ENCODE measurements at places on chromosomes 1 and 21.

GRCh38 chr1:41792485-41792770 lies 126.3 kb downstream of the HIVEP3 start:
- DNase-seq: no peak

GRCh38 chr1:204599596-204599995 lies 83.4 kb downstream of the MDM4 start:
- DNase-seq: no peak

- DNase-seq: no peak
These were observed 27.2 kb downstream of the NUAK2 start for GRCh38 chr1:205294175-205294917.

DNA sequence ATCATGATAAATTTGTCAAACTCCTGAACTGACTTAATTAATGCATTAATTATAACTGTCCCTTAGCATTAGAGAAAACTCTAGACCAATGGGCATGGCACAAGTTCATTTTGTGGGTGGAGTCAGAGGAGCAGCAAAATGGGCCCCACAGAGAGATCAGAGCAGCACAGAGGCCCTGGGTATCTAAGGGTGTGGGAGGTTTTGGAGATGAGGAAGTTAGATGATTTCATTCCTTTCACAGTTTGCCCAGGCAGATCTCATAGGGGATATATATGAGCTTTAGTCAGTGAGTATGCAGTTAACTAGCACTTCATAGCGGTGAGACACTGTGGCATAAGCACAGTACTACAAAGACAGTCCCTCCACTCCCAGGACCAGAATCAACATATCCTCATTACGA lies 117.3 kb downstream of the MAB21L3 start:
- DNase-seq: no peak

DNA sequence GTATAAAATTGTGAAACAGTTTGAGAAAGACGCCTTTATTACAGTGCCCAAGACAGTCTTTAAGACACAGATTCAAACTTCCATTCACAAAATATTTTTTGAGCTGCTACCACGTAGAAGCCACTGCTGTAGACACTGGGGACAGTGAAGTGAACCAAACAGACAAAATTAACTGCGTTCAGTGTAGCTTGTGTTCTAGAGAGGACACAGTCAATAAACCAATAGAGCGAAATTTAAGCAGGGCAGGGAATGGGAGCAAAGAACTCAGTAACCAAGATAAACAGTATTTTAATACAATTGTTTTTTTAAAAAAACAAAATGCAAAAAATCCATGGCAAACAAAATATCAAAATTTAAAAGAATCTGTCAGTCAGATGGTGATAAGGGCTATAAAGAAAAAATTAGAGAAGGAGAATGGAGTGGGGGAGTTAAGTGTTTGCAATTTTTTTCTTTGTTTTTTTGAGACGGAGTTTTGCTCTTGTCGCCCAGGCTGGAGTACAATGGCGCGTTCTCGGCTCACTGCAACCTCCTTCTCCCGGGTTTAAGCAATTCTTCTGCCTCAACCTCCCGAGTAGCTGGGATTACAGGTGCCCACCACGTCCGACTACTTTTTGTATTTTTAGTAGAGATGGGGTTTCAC lies 719 bp upstream of the PARS2 start:
- no peak for DNase-seq

GRCh38 chr1:56922070-56922469 lies 43.7 kb downstream of the C8B start:
- DNase-seq: no peak

- no peak for DNase-seq
These were observed 341.0 kb upstream of the NEGR1 start for GRCh38 chr1:72623299-72623708.

DNA sequence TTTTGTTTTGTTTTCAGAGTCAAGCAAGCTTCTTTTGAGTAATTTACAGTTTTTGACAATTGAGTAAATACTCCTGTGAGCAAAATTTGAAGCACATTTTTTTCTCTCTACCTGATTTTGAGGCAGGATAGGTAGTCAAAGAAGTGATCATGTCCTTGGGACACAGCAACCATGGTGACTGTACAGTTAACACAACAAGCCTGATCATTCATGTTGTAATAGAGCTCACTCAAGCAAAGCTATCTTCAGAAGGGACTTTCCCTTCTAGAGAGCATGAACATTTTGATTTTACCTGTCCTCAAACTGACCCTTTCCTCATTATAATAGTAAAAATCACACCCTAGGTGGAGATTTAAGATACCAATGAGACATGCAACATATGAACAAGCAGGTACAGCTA lies 126.5 kb upstream of the KCNK1 start:
- DNase-seq: no peak

- DNase-seq: no peak
These were observed 226.5 kb downstream of the HMCN1 start for GRCh38 chr1:185960422-185961321.

DNA sequence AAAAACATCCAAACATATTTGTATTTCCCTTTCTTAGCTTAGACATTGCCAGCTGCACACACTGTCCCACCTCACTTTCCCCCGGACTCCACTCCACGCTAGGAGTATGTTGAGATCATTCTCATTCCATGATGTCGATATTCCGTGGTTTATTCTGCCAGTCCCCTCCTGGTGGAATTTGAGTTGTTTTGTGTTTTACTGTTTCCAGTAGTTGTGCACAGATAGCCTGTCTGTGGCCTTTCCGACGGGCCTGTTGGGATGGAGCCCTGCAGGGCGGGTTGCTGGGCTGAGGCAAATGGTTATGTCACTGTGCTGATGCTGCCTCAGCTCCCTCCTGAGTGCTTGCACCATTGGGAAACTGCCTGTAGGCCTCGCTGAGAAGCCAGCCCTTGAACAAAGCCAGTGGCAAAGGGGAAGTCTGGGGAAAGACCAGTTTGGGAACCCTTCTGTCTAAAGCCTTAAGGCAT lies 12.8 kb downstream of the TRAPPC10 start:
- no peak for DNase-seq

GRCh38 chr1:56073614-56074006 lies 505.8 kb downstream of the PLPP3 start:
- no peak for DNase-seq

DNA sequence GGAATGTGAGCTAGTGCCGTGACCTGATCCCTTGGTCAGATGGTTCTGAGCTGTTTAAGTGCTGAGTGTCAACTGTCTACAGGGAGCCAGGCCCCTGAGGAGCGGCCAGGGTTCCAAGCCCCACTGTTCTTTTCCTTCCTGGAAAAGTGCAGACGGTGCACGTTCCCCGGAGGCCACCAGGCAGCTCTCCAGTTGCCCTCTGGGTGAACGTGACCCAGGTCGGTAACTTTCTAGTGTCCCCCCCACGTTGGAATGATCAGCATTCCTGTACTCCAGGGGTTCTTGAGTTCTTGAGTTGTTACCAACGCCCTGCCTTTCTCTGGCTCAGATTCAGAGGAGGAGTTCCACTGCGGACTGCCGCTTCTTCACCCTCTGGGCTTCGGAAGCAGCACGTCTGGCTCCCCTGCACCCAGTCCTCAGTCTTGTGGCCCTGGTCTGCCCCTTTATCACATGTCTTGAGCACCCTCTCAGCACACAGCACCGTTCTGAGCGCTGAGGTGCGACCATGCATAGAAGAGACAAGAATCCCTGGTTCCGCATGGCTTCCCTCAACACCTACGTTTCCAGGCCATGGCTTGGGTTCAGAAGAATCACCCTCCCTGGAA lies 131.5 kb downstream of the DHRS3 start:
- DNase-seq: no peak

DNA sequence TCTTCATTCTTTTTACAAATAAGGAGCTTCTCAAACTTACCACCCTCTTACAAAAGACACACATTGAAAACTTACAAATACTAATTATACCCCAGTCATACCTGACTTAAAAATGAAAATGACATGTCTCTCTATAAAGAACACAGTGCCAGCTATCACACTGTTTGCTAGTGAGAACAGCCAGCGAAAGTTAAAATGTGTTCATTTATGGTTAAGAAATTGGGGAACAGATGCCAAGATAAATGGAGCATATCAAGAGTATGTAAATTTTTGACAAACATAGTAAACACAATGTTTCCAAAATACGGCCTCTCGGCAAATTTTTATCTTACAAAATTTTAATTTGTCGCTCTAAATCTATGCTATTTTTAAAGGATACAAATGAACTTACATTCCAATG lies 1422.9 kb downstream of the KCNT2 start:
- no peak for DNase-seq

GRCh38 chr1:44524655-44525500 lies 119.8 kb downstream of the RNF220 start:
- no peak for DNase-seq

DNA sequence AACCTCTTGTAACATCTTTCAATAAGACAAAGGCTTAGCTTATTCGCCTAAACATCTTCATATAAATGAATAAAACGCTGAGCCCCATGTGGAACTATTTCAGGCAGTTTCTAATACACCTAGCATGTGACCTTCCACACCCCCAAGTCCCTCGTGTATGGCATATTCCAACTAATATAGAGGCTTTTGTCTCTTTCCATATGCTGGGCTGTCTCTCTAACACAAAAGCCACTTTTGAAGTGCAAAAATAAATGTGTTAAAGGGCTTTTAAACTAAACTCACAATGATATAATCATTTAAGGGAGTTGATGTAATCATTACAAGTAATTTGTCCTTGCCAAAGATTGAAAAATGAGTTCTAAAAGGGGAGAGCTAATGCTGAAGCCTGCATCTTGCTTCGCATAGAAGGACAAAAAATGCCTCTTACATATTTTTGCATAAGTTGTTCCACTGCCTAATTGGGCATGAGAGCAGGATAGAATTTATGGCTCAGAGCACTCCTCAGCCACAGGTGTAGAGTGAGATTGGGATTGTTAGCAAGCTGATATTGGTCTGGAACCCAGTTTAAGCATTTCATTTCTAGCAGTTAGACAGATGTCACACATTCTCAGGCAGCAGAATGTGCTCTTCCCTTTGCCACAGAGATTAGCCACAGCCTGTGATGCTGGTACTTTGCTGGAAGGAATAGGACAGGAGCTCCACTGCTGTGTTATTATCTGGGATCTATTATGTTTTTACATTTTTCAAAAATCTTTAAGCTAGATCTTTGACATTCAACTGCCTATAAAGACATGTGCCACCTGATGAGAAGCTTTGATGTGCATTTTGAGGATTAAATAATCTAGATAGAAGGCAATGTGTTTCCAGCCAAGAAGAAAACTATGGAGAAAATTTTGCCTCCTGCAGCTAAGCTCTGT lies 1044.4 kb downstream of the ADGRL2 start:
- no peak for DNase-seq

DNA sequence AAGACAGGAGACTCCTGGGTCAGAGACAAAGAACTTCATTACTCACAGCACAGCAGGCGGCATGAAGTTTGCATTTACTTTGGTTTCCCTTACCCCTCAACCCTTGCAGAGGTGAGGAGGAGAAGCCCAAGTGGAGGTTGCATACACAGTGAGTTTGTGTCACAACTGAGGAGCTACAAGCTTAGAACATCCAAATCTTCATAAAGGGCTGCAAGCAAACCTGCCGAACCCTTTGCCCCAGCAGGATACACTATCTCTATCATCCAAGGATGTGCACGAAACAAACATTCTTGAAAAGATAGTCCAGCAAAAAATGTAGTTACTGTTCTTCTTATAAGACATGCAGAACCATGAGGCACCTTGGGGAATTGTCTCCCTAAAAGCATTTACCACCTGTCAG lies 493.5 kb downstream of the SETD4 start:
- DNase-seq: no peak

GRCh38 chr21:17495680-17496079 lies 17.2 kb upstream of the CXADR start:
- DNase-seq: no peak

GRCh38 chr1:7093297-7093696 lies 308.0 kb downstream of the CAMTA1 start:
- DNase-seq: no peak

GRCh38 chr1:93453911-93454310 lies 6.0 kb downstream of the FNBP1L start:
- no peak for DNase-seq

Measured in stimulated activated CD8-positive, alpha-beta memory T cell treated with anti-CD3 and anti-CD28 coated beads, Interleukin-2, amount 100 ng/mL, for 1 hour (primary cell).